ENCODE measurements at places on chromosomes 13 and 19. TPM values are rescaled to one million over a fixed set of nuclear protein-coding genes. Genes with fewer than 3 reads are reported as not detected.
A peak's percentile ranks its signal among the peaks of the same experiment; 100 is the strongest.

The NOTCH3 gene
- 0.05 TPM for total RNA-seq

The GRIN3B gene
- 1.8 TPM for total RNA-seq

GRCh38 chr19:29320086-29320485 is 107.1 kb upstream of the UQCRFS1 start:
- H3K27ac ChIP-seq = no peak overlapping the region
- H3K36me3 ChIP-seq = no peaks in the 10 kb centered on the region
- no peak overlapping the region for H3K4me3 ChIP-seq
- H3K4me1 ChIP-seq = peaks cover 2% of the 10 kb centered on the region
- no peak for DNase-seq

GRCh38 chr13:43111559-43112400 is 88.4 kb downstream of the DNAJC15 start:
- no peak for DNase-seq
- no peak overlapping the region for H3K4me3 ChIP-seq
- no peak overlapping the region for H3K27ac ChIP-seq
- no peaks in the 10 kb centered on the region for H3K27me3 ChIP-seq

- DNase-seq = no peak
- peaks cover 19% of the 10 kb centered on the region for H3K4me1 ChIP-seq
- H3K36me3 ChIP-seq = peaks cover 4% of the 10 kb centered on the region
These were observed 71.7 kb upstream of the MLNR start for GRCh38 chr13:49148405-49148804.

DNA sequence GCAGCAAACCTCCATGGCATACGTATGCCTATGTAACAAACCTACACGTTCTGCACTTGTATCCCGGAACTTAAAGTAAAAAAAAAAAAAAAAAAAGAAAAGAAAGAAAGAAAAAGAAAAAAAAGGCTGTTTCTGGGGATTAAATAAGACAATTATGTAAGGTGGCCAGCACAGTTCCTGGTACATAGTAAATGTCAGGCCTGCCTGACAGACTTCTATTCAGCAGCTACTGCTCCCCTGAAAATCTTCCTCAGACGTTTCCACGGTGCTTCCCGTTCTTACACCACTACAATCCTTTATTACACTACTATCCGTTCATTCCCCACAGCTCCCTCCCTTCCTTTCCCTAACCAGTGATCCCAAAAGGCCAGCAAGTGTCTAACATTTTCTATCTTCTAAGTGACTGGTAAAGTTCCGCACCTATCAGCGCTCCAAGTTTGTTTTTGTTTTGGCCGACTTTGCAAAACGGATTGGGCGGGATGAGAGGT is 636 bp upstream of the RB1 start:
- peak overlapping the region; percentile 94 for H3K4me3 ChIP-seq
- no peak for DNase-seq
- H3K27ac ChIP-seq = peak overlapping the region; percentile 99

- peaks cover 40% of the 10 kb centered on the region for H3K4me1 ChIP-seq
- no peak for DNase-seq
- no peaks in the 10 kb centered on the region for H3K27me3 ChIP-seq
- peak overlapping the region; percentile 71 for H3K4me3 ChIP-seq
- H3K27ac ChIP-seq = peak overlapping the region; percentile 98
- peaks cover 3% of the 10 kb centered on the region for H3K36me3 ChIP-seq
These were observed 3.1 kb upstream of the BCL3 start for GRCh38 chr19:44745341-44745831.

DNA sequence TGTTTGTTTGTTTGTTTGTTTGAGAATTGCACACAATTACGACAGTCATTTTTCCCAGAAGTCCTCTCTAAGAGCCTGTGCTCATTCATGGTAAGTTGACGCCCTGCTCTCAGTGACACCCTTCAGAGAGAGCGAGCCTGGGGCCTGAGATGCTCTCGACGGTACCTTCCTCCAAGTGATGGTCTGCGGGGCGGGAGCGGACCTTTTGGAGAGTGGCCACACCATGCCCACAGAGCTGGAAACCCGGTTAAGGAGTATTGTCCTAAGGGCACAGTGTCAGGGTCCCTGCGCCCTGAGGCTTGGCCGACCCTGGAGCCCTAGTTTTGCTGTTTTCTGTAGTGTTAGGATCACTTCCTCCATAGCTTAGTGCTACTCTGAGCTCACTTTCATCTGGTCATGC is 3.6 kb downstream of the POP4 start:
- H3K27me3 ChIP-seq = no peaks in the 10 kb centered on the region
- peaks cover 18% of the 10 kb centered on the region for H3K4me1 ChIP-seq
- DNase-seq = no peak
- H3K27ac ChIP-seq = peak overlapping the region; percentile 69
- peaks cover 15% of the 10 kb centered on the region for H3K36me3 ChIP-seq

DNA sequence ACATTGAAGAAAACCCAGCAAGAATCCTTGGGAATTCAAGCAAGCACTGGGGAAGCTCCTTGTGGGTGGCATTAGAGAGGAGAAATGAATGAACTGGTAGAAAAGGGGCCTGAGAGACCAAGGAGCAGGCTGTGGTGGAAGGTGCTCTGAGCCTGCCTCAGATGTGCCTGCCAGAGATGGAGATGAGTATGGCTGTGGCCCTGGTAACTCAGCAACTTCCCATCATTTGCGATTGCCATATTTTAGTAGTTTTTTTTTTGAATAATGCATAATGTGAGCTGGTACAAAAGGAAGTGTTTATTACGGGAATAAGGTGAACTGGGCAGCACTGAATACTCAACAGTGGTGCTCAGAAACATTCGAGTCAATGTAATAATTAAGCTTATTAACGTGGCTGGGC is 39.1 kb downstream of the ERICH6B start:
- peaks cover 66% of the 10 kb centered on the region for H3K27me3 ChIP-seq
- H3K36me3 ChIP-seq = no peaks in the 10 kb centered on the region
- H3K4me3 ChIP-seq = no peak overlapping the region

The ZNF134 gene
- 22.7 TPM for total RNA-seq

DNA sequence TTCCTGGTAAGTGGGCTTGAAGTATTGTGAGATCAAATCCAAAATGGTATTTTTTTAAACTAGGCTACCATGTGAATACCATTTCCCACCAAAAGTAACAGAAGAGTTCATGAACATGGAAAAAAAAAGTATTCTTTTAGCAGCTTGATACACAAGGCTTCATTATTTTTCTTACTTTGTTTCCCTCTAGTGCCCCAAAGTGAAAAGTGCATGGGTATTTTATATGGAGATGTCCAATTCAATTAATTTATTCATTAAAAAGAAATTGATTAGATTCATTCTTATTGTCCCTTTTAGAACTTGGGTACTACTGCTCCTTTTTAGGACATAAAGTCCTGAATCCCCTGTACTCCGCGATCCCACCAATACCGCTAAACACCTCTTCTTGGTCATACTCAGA is 28.6 kb upstream of the SCEL start:
- H3K4me1 ChIP-seq = peaks cover 6% of the 10 kb centered on the region
- no peak overlapping the region for H3K27ac ChIP-seq
- no peak for DNase-seq
- H3K4me3 ChIP-seq = no peak overlapping the region
- peaks cover 26% of the 10 kb centered on the region for H3K27me3 ChIP-seq

The ZSCAN18 gene
- 30.7 TPM for total RNA-seq

The PIBF1 gene
- 25.4 TPM for total RNA-seq

The ATP8A2 gene
- total RNA-seq = 0.18 TPM

- peak overlapping the region; percentile 91 for H3K27ac ChIP-seq
- H3K4me3 ChIP-seq = peak overlapping the region; percentile 73
- peaks cover 65% of the 10 kb centered on the region for H3K4me1 ChIP-seq
- no peak for DNase-seq
- no peaks in the 10 kb centered on the region for H3K27me3 ChIP-seq
These were observed 72.4 kb downstream of the STK24 start for GRCh38 chr13:98504371-98504963.

DNA sequence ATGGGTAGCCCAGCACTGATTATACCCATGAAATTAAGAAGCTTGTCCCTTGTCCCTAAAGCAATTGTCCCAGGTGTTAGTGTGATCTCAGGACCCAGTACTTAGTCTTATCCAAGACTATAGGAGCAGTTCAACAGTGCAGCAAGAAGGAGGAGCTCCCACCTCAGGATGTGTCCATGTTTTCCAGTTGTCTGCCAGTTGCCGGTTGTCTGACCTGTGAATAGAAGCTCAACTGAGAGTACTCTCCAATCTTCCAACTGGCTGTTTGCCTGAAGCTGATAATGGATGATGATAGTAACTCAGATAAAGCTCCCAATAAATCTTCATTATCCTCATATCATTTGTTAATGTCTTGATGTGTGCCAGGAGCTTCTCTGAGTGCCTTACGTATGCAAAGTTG is 107.2 kb upstream of the HTR2A start:
- no peaks in the 10 kb centered on the region for H3K4me1 ChIP-seq
- H3K4me3 ChIP-seq = no peak overlapping the region
- DNase-seq = no peak

The SULT2B1 gene
- total RNA-seq = not detected

DNA sequence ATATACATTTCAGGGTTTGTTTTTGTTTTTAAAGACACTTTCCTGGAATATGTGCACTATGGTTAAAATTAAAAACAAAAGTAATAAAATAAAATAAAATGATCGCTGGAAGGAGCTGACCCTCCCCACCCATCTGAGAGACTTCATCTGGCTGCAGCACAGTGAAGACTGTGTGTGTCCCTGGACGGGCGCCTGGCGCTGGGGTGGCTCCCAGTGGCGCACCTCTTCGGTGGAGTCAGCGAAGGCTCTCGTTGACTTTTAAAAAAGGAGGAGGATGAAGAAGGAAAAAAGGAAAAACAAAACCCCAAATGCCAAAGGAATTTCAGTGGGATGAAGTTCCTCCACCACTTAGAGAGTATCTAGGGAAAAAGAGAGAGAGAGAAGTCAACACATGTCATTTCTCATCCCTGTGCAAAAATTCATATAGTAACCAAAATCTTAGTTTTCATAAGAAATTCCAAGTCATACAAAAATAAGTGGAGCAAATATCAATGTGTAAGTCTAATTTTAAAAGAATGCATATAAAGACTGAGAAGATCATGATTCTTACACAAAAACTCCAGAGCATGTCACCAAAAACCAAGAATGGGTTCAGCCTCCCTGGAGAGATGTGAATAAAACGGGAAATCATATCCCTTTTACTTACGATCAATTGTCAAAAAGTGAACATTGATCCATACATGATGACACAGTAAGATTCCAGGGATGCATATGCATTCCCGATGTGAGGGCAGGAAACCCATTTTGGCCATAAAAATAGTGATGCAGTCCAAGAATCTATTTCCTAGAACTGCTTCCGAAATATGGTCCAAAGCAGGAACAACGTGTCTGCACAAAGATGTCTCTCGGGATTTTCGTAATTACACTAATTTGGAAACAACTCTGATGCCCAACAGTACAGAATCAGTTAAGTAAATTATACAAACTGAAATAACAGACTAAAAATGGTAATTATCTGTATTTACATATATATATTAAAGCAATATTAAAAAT is 123.8 kb downstream of the STK24 start:
- H3K36me3 ChIP-seq = peaks cover 8% of the 10 kb centered on the region
- no peaks in the 10 kb centered on the region for H3K27me3 ChIP-seq
- H3K4me1 ChIP-seq = peaks cover 13% of the 10 kb centered on the region
- no peak for DNase-seq
- no peak overlapping the region for H3K4me3 ChIP-seq

The LIN37 gene
- 13.6 TPM for total RNA-seq

The CGB2 gene
- not detected for total RNA-seq

DNA sequence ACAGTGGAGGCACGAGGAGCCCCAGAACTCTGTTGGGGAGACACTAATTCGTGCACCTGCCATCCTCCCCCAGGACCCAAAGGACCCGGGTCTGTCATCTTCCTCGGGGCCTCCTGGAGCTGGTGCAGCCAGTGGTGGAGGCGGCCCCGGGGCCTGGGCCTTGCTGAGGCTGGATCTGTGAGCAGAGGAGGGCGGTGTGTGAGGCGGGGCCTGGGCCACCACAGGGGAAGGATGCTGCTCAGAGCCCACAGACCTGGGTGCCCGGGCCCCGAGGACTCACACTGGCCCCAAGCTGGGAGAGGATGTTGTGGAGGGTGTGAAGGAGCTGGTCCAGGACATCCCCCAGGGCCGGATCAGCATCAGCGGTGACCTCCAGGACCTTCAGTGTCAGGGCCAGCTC is 8.3 kb downstream of the IFNL3 start:
- H3K27ac ChIP-seq = peak overlapping the region; percentile 74
- H3K27me3 ChIP-seq = peaks cover 5% of the 10 kb centered on the region
- no peaks in the 10 kb centered on the region for H3K36me3 ChIP-seq
- H3K4me1 ChIP-seq = peaks cover 21% of the 10 kb centered on the region
- H3K4me3 ChIP-seq = peak overlapping the region; percentile 19

DNA sequence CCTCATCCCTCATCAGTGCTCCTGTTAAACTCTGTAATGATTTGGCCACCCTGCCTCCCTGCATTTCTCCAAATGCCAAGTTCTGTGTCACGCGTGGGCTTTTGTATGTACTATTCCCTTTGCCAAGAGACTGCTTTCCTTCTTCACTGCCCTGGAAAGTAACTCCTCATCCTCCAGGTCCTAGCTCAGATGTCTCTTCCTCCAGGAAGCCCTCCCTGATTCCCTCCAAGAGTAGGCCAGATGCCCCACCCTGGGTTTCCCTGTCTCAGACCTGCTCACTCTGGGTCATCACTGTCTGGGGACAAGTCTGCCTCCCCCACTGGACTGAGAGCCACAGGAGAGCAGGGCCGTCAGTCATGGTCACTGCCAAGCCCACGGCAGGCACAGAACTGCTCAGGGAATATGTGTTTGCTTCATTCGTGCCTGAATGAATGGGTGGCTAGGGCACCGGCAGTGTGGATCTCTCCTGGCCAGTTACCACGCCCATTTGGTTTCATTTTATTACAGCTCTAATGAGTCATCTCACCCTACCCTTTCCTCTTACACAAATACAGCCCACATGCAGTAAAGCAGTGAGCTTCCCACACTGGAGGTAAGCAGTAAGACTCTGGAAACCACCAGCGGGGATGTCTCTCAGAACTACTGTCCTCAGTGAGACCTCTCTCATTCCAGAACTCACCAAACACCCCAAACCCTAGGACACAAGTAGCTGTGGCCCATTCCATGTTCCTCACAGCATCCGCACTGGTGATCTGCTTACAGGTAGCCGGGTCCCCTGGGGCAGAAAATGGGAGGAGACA is 12.1 kb upstream of the GPR4 start:
- H3K27me3 ChIP-seq = no peaks in the 10 kb centered on the region
- DNase-seq = no peak
- peaks cover 10% of the 10 kb centered on the region for H3K4me1 ChIP-seq
- H3K4me3 ChIP-seq = no peak overlapping the region

DNA sequence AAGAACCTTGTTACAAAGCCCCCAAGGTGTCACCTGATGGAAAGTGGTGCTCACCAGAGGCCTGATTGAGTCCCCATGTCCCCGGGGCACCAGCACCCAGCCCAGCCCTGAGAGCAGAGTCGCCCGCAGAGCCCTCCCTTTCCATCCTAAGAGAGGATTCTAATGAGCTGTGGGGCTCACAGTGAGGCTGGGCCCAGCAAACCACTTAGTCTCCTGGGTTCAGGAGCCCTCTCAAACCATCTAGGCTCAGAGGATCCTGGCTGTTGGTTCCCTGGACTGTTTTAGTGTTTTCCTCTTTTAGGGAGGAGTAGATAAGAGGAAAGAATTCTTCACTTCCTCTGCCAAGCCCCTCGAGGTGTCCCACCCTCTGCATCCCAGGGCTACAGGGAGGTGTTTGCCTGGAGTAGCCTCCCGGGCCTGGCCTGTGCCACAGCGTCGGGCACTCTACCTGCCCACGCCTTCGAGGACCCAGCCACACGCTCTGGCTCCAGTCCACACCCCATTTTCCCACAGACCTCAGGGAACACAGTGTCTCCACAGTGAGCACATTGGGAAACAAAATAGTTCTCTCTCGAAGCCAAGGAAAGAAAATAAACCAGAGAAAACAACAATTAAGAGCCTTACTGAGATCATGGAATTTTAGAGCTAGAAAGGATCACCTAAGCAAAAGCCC is 34.4 kb downstream of the DHRS12 start:
- peak overlapping the region; percentile 79 for H3K27ac ChIP-seq
- no peak overlapping the region for H3K4me3 ChIP-seq
- peaks cover 7% of the 10 kb centered on the region for H3K36me3 ChIP-seq
- H3K27me3 ChIP-seq = no peaks in the 10 kb centered on the region
